Fibroblast of lung (primary cell): ENCODE measurements at places on chromosomes 6 and 20. TPM values are rescaled to one million over a fixed set of nuclear protein-coding genes. Genes with fewer than 3 reads are reported as not detected.
A peak's percentile ranks its signal among the peaks of the same experiment; 100 is the strongest.

DNA sequence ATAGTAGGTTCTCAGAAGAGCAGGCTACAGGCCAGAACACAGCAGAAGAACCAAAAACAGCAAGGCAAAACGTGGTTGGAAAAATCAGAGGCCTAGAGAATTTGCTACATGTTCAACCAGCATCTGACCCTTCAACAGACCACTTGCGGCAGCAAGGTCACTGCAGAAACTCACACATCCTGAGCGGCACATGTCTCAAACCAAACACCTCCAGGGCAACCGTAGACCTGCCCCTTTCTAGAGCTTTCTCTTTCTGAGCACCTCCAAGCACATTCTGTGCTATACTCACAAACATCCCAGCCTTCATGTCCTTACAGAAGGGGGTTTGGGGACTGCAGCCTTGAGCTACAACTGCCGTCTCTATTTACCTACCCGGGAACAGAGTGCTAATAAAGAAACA is 52.6 kb downstream of the GFOD1 start:
- DNase-seq = no peak
- peaks cover 6% of the 10 kb centered on the region for H3K4me1 ChIP-seq
- no peak overlapping the region for H3K4me3 ChIP-seq
- H3K27me3 ChIP-seq = no peaks in the 10 kb centered on the region

GRCh38 chr6:156525541-156525940 is 251.6 kb upstream of the ARID1B start:
- H3K36me3 ChIP-seq = no peaks in the 10 kb centered on the region
- H3K27me3 ChIP-seq = no peaks in the 10 kb centered on the region
- no peak overlapping the region for H3K4me3 ChIP-seq

DNA sequence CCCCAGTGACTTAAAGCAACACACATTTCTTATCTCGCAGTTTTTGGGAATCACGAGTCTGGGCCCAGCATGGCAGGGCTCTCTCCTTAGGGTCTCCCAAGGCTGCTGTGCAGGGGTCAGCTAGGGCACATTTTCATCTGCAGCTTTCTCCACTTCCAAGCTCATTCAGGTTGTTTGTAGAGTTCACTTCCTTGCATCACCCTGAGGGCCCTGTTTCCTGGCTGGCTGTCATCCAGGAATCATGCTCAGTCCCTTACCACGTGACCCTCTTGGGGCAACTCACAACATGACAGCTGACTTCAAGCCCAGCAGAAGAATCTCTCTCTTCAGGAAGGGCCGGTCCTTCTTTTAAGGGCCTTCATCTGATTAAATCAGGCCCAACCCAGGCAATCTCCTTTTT is 21.3 kb downstream of the SNAP25 start:
- DNase-seq = no peak
- H3K27me3 ChIP-seq = no peaks in the 10 kb centered on the region
- no peak overlapping the region for H3K4me3 ChIP-seq
- H3K27ac ChIP-seq = no peak overlapping the region
- no peaks in the 10 kb centered on the region for H3K36me3 ChIP-seq

- no peaks in the 10 kb centered on the region for H3K36me3 ChIP-seq
- no peaks in the 10 kb centered on the region for H3K27me3 ChIP-seq
- H3K27ac ChIP-seq = peak overlapping the region; percentile 44
- no peak overlapping the region for H3K4me3 ChIP-seq
- H3K4me1 ChIP-seq = peaks cover 22% of the 10 kb centered on the region
These were observed 186.0 kb downstream of the DTNBP1 start for GRCh38 chr6:15476631-15477380.

DNA sequence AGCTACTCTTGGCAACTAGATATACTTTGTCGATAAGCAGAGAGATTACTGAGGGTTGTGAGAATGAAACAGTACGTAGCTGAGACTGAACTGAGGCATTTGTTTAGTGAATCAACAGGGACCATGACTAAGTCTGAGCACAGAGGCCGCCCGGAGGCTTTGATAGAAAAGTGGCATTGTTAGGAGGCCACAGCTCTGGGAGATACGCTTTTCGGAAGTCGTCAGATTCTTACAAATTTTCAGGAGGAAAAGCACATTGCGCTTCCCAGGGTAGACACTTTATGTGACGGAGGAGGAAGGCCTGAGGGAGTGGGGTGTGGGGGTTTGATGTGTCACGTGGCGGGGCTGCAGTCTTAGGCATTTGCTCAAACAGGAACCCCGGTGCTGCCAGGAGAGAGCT is 69.4 kb downstream of the PSMG4 start:
- no peaks in the 10 kb centered on the region for H3K4me1 ChIP-seq
- no peaks in the 10 kb centered on the region for H3K27me3 ChIP-seq
- no peak overlapping the region for H3K27ac ChIP-seq
- no peak overlapping the region for H3K4me3 ChIP-seq
- DNase-seq = peak; percentile 84

- no peaks in the 10 kb centered on the region for H3K27me3 ChIP-seq
- no peaks in the 10 kb centered on the region for H3K4me1 ChIP-seq
- H3K27ac ChIP-seq = no peak overlapping the region
- no peak overlapping the region for H3K4me3 ChIP-seq
- DNase-seq = peak; percentile 54
- H3K36me3 ChIP-seq = no peaks in the 10 kb centered on the region
These were observed 403.9 kb upstream of the SULF2 start for GRCh38 chr20:48189181-48189580.

Gene PSORS1C2
- polyA plus RNA-seq = not detected in 2 replicates

Gene GINS1
- 5.6 and 13.5 TPM in 2 replicates for polyA plus RNA-seq

Gene LGSN
- not detected in 2 replicates for polyA plus RNA-seq
